Stimulated activated CD4-positive, alpha-beta T cell treated with anti-CD3 and anti-CD28 coated beads, Interleukin-15, amount 100 ng/mL, for 1 hour (primary cell): ENCODE measurements at places on chromosomes 12 and 14.

- DNase-seq: no peak
These were observed 130.8 kb upstream of the FLRT2 start for GRCh38 chr14:85399186-85399585.

DNA sequence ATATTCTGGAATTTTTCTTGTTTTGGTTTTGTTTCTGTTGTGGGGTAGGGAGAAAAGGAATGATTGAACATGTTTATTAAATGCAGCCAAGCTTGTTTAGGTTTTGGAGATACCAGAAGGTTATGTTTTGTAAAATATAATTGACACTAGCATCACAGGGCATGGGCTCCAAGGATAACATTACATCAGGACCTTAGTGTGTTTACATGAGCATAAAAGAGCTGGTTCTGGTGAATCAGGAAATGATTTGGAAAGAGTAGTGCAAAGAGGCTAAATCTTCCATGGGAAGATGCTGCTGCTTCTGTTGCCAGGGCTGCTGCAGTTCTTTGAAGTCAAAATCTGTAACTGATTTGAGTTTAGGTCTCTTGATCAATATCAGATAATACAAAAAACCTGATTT is 118.7 kb downstream of the ETNK1 start:
- no peak for DNase-seq

- no peak for DNase-seq
These were observed 1278.7 kb upstream of the USP15 start for GRCh38 chr12:60981473-60981872.

DNA sequence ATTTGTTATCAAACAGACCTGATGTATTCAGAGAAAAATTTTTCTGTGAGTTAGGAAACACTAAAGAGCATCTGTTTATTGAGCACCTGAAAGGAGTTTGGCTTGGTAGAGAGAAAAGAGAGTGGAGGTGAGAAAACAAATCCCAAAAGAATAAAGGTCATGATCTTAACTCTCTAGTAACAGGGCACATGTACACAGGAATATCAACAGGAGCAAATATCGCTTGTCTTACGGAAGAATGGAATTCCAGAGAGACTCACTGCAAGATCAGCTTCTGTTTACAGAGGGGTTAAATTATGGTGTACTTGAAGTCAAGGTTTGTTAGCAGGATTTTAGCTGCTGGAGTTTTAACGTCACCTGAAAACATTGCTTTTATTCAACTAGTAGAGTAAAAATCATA is 78.8 kb downstream of the SPPL3 start:
- no peak for DNase-seq

DNA sequence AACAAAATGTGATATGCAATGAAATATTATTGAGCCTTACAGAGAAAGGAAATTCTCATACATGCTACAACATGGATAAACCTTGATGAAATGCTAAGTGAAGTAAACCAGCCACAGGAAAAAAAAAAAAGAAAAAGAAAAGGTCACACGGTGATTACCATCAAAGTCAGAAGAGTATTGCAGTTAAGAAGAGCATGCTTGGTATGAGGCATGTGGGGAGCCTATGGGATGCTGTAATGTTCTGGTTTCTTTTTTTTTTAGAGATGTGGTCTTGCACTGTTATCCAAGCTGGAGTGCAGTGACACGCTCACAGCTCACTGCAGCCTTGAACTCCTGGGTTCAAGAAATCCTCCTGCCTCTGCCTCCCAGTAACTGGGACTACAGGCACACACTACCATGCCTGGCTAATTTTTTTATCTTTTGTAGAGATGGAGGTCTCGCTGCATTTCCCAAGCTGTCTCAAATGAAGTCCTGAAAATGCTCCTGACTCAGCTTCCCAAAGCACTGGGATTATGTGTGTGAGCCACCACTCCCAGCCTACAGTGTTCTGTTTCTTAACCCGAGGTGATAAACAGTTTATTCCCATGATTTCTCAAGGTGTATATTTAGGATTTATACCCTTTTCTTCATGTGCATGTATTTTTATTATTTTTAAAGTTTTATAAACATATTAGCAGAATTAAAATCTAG is 96.2 kb downstream of the SEC23A start:
- no peak for DNase-seq

GRCh38 chr14:74771399-74771798 is 8.3 kb downstream of the YLPM1 start:
- no peak for DNase-seq

GRCh38 chr12:15689751-15690191 is 99.4 kb downstream of the EPS8 start:
- no peak for DNase-seq

DNA sequence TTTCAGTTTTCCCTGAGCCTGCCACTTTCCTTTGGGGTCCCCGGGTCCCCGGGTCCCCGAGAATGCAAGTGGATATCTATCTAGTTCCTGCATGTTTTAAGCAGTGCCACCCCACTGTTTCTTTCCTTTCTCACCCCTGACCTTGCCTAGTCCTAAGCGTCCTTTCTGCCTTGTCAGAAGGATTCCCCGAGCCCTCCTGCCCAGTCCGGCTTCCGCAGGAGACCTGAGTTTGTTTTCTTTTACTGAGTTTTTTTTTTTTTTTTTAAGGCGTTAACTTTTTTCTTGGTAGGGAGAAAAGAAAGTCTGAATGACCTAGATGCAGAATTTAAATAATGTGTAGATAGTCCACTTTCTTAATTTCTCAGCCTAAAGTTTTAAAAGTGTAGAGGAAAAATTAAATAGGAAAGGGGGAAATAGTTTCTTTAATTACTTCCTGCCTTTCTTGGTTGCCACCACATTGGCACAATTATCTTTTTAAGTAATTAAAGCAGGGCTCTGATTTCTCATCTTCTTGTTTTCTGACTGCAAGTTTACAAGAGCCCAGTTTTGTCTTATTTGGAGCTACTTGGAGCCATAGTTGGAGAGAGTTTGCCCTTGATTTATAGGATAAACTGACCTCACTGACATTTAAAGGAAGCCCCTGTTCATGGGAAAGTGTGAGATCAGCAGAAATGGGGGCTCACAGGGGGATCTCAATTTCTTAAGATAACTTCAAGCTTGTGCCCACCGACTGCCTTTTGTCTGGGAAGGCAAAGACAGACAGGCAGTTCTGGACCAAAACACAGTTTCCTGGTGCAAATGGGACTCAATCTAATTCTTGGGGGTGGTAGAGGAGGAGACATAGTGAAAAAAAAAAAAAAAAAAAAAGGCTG is 2.9 kb downstream of the PAX9 start:
- no peak for DNase-seq

DNA sequence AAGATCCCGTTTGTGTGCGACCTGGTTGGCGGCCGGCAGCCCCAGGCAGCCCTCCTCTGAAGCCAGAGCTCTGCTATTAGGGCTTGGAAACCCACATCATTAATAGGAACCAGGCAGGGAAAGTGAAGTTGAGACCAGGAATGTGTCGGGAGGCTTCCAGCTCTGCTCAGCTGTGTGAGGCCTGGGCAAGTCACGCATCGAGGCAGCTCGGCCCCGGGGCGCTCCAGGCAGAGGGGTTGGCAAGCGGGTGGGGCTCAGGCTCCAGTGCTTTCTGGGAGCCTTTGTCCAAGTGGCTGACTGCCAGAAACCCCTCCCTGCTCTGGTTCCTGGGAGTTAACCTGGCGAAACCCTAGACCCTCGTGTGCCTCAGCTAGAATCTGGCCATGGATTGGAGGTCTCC is 1151.7 kb downstream of the VRK1 start:
- DNase-seq: no peak

DNA sequence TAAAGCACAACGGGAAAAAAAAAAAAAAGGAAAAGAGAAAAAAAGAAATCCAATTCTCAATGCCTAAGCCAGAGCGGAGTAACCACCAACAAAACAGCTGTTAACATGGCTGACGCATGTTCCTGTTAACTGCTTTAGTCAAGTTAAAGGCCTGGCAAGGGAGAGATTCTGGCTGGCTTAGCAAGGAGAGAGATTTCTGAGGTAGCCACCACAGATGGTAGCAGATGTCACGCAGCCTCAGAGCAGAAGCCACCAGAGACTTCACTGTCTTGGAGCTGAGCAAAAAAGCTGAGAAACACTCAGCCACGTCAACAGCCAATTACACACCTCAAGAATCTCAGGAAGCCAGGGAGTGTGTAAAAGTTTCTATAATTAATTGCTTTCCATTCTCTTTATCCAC is 87.1 kb downstream of the TMCC3 start:
- no peak for DNase-seq

- no peak for DNase-seq
These were observed 55.8 kb downstream of the CMAS start for GRCh38 chr12:22101749-22102243.

- no peak for DNase-seq
These were observed 15.9 kb downstream of the FBLN5 start for GRCh38 chr14:91931478-91932088.

- DNase-seq: no peak
These were observed 991.6 kb upstream of the TMEM132C start for GRCh38 chr12:127275416-127275815.

- DNase-seq: no peak
These were observed 71.0 kb downstream of the SLC6A15 start for GRCh38 chr12:84841591-84841990.

- DNase-seq: no peak
These were observed 2.3 kb upstream of the CDCA4 start for GRCh38 chr14:105023144-105023543.

DNA sequence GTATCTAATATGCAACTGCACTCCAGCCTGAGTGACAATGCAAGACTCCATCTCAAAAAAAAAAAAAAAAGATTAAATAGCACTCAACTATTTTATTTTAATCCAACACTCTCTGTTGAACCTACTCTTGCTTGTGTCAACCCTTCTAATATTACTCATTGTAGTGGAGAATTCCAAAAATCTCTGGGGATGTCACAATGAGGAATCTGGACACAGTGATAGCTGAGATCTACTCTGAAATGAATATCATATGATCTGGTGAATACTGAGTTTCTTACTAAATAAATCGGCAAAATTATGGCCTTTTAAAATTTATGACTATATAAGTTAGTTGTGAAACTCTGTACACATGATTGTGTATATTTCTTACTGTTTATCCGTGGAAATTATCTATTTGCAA is 418.2 kb downstream of the BCAT1 start:
- DNase-seq: no peak

DNA sequence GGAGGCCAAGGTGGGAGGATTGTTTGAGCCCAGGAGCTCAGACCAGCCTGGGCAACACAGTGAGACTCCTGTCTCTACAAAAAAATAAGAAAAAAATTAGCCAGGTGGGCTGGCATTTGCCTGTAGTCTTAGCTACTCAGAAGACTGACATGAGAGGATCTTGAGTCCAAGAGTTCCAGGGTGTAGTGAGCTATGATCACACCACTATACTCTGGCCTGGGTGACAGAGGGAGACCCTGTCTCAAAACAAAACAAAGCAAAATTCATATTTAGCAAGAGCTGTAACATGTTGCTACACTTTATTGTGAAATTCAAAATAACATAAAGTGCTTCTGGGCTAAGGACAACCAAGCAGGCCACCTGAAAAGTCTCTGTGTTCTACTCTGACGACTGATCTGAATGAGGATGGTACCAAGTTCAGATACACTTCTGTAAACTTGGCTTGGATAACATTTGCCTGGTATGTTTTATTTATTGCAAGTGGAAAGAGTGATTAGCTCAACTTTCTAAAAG is 11.6 kb upstream of the STRN3 start:
- no peak for DNase-seq

GRCh38 chr12:126084480-126084879 is 1019.2 kb downstream of the AACS start:
- no peak for DNase-seq

GRCh38 chr12:5691943-5692342 is 253.1 kb downstream of the ANO2 start:
- DNase-seq: no peak

DNA sequence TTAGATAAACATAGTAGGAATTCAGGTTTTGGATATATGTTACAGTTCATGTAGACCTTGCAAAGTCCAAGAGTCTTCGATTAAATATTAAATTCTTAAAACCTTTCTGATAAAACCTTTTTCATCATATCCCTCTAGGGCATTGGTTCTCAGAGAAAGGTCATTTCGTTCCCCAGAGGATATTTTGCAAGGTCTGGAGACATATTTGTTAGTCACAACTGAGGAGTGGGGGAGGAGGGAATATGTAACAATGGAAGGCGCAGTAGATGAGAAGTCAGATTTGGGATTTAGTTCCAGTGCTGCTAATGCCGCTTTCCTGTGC is 5.3 kb downstream of the TMEM253 start:
- no peak for DNase-seq

- no peak for DNase-seq
These were observed 115.5 kb downstream of the SLC38A1 start for GRCh38 chr12:46153268-46153872.

DNA sequence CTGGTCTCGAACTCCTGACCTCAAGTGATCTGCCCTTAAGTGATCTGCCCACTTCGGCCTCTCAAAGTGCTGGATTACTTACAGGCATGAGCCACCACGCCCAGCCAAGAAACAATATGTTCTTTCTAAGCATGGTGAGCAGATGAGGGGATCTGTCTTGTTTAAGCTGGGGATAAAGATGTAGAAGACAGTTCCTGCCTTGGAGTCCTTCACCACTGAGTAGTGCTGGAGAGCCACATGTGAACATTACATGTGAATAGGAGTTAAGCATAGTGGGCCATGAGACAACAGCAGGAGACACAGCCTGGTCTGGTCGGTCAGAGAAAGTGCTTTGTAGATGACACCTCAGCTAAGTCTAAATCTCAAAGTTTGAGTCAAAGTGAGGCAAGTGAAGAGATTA is 26.0 kb downstream of the TMBIM6 start:
- DNase-seq: no peak

- DNase-seq: no peak
These were observed 3.0 kb upstream of the TESC start for GRCh38 chr12:117101953-117102799.

DNA sequence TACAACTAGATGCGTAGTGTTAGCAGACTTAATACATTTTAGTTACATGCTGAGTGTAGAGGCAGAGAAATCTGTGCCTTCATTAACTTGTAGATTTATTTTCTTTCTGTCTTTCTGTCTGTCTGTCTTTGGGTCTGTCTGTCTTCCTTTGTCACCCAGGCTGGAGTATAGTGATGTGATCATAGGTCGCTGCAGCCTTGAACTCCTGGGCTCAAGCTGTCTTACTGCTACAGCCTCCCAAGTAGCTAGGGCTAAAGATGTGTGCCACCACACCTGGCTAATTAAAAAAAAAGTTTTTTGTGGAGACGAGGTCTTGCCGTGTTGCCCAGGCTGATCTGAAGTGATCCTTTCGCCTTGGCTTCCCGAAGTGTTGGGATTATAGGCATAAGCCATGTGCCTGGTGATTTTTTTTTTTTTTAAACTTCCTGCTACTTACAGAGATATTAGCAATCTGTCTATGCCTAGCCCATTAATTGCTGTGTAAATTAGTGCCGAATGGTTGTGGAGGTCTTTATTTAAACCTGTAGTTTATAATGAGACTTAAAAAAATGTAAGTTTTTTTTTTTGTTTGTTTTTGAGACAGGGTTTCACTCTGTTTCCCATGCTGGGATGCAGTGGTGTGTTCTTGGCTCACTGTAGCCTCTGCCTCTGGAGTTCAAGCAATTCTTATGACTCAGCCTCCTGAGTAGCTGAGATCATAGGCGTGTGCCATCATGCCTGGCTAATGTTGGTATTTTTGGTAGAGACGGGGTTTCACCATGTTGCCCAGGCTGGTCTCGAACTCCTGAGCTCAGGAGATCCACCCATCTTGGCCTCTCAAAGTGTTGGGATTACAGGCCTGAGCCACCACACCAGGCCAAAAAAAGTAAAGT is 22.8 kb downstream of the ERC1 start:
- DNase-seq: no peak
